ENCODE measurements at places on chromosomes 1 and 21. TPM values are rescaled to one million over a fixed set of nuclear protein-coding genes. Genes with fewer than 3 reads are reported as not detected.

OR2L3 gene
- 1.9 TPM for total RNA-seq

SYT14 gene
- 49.5 TPM for total RNA-seq

CDC20 gene
- 14.2 TPM for total RNA-seq

LDLRAD2 gene
- not detected for total RNA-seq

HMGCS2 gene
- 0.64 TPM for total RNA-seq
